ENCODE measurements at places on chromosomes 3 and 15. TPM values are rescaled to one million over a fixed set of nuclear protein-coding genes. Genes with fewer than 3 reads are reported as not detected.
A peak's percentile ranks its signal among the peaks of the same experiment; 100 is the strongest.

The SSR3 gene
- 108 TPM for total RNA-seq

The CRBN gene
- total RNA-seq, result 147 TPM

The RTP4 gene
- 1.4 TPM for total RNA-seq

The AADACL2 gene
- not detected for total RNA-seq

The PP2D1 gene
- total RNA-seq, result 22.8 TPM

The ZDHHC23 gene
- total RNA-seq, result 27.1 TPM

DNA sequence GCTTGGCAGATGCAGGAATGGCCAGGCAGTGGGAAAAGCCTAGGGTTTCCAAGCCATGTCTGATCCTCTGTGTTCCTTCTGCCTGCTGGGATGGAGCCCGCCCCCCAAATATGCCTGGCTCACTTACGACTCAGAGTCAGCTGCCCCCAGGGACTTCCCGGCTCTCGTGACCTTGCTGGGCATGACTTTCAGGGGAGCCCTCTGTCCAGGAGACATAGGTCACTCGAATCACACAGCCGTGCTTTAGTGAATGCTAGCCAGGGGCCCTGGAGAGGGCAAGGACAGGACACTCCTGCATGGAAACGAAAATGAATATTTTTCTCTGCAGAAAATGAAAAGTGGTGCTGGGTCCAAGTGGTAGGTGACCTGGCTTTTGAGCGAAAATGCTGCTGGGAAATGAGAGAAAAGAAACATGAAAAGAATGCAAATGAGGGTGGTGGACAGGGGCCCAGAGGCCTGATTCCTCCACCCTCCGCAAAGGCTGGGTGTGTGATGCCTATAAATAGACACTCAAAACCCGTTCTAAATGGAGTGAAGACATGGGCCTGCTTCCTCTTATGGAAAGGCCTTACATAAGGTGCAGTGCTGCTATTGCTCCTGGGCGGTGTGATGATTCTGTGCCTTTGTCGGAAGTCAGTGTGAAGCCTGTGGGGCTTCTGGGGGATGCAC, 107.4 kb downstream of the APBA2 start:
- peak; percentile 40 for DNase-seq

DNA sequence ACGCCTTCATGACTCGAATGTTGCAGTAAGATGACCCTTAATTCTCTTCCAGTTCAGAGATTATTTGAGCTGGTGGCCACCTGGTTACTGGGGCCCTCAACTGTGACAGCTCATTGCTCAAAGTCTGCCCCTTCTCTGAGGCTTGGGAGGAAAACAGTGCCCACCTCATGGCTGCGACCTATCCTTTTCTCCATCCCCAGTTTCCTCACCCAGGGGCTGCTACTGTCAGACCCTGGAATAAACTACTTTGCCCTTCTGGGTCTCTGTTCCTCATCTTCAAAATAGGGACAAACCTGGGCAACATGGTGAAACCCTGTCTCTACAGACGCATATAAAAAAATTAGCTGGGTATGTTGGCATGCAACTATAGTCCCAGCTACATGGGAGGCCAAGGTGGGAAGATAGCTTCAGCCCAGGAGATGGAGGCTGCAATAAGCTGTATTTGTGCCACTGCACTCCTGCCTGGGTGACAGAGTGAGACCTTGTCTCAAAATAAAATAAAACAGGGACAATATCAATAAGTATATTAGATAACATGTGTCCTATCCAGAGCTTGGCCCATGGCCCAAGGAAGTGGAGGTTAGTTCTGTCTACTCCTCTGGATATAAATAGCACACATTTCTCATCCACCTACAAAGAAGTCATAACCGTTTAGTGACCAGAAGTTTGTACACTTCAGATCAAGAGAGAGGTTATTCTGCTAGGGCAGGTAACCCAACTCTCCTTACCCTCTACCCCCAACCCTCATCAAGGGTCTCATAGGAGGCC, 2.2 kb upstream of the RASL12 start:
- no peak for DNase-seq

- DNase-seq, result no peak
Observed at GRCh38 chr3:79672731-79673130, 95.1 kb downstream of the ROBO1 start.

- peak; percentile 76 for DNase-seq
Observed at GRCh38 chr15:68578175-68578979, 416 bp upstream of the CORO2B start.

DNA sequence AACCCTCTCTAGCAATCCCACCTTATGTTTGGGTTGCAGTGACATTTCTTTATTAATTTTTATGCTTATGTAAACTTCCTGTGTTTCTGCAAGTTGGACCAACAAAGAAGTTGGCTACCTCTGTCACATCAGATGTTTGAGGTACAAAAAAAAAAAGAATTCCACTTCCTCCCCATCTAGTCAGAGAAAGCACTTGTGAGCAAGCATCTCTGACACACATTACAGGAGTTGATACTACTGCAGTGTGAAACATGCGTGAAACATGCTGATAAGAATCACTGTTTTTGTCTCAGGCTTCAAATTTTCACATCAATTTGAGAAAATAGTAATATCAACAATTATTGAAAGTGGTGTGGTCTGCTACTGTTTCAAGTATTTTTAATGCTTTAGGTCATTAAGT, 1.3 kb downstream of the SCAANT1 start:
- no peak for DNase-seq

GRCh38 chr15:72166716-72167417, 30.7 kb downstream of the GRAMD2A start:
- DNase-seq, result no peak

GRCh38 chr3:55006244-55006676, 78.4 kb upstream of the LRTM1 start:
- DNase-seq, result no peak

- no peak for DNase-seq
Observed at GRCh38 chr3:196995646-196996355, 27.2 kb upstream of the PIGZ start.

- no peak for DNase-seq
Observed at GRCh38 chr15:69603369-69604071, 150.9 kb downstream of the RPLP1 start.

- no peak for DNase-seq
Observed at GRCh38 chr3:87069971-87070370, 79.0 kb upstream of the VGLL3 start.

- peak; percentile 41 for DNase-seq
Observed at GRCh38 chr3:134486577-134487041, 752 bp downstream of the CEP63 start.

GRCh38 chr3:127820826-127821313, 1.4 kb downstream of the MGLL start:
- no peak for DNase-seq

DNA sequence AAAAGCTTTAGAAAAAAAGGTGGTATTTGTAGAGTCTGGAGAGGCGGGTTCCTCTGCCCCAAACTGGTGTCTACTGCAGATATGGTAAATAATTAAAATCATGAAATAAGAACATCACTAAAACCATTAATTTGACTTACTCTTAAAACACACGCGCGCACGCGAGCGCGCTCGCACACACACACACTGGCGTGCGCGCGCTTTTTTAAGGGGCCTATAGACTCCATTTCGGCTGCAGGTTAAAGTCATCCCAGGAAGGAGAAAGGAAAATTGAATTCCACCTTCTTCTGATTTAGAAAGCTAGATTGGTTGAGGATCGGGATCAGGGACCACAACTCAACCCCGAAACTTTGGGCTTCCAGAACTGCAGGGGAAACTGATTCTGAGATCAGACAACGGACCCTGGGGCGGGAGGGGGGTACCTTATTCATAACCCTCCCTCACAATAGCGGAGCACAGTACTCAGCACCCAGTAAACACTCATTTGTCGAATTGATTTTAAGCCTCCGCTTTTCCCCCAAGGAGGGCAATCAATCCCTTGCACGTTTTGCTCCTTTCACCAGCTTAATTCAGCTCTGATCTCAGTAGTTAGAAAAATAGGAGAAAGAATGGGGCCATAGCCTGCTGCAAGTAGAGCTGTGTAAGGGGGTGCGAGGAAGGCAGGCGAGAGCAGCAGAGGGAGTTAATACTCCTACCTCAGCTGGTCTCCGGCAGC, 509 bp upstream of the LRRC3B start:
- DNase-seq, result no peak

- peak; percentile 92 for DNase-seq
Observed at GRCh38 chr15:78241017-78241416, 6.7 kb upstream of the ACSBG1 start.

- DNase-seq, result peak; percentile 75
Observed at GRCh38 chr3:183697610-183698317, at the start of gene YEATS2. Gene YEATS2, plus strand, starts transcription at chr3:183697797. Its CDS starts 17,366 bp downstream, at chr3:183715163.

- DNase-seq, result no peak
Observed at GRCh38 chr3:68504201-68504600, 428.1 kb downstream of the TAFA4 start.

GRCh38 chr3:50150863-50151686, 4.0 kb upstream of the SEMA3F start:
- no peak for DNase-seq
